ENCODE measurements at places on chromosomes 16 and 17.
A peak's percentile ranks its signal among the peaks of the same experiment; 100 is the strongest.

GRCh38 chr16:17343028-17343427, 127.7 kb downstream of the XYLT1 start:
- DNase-seq: peak; percentile 27

DNA sequence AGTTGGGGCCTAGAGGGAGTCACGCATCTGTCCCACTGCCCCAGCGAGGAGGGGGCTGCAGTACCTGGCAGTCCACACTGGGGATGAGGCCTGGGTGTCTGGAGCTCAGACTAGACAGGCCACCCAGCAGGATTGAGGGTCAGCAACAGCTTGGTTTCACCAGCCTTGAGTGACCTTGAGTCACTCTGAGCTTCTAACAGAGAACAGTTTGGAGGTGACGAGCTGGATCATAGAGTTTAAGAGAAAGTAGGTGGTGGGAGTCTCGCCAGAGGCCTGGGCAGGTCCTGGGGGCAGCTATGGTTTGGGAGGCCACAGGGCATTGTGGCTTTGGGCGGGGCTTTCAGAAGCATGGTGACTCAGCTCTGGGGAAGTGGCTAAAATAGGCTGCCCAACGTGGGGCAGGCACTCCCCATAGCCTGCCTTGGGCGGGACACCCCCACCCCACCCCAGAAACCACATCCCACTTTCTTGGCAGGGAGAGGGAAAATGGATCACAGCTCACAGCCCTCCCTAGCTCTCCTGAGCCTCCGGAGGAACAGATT, 20.5 kb downstream of the CDC42EP4 start:
- DNase-seq: no peak

GRCh38 chr16:10485698-10486382, 94.6 kb downstream of the EMP2 start:
- no peak for DNase-seq

DNA sequence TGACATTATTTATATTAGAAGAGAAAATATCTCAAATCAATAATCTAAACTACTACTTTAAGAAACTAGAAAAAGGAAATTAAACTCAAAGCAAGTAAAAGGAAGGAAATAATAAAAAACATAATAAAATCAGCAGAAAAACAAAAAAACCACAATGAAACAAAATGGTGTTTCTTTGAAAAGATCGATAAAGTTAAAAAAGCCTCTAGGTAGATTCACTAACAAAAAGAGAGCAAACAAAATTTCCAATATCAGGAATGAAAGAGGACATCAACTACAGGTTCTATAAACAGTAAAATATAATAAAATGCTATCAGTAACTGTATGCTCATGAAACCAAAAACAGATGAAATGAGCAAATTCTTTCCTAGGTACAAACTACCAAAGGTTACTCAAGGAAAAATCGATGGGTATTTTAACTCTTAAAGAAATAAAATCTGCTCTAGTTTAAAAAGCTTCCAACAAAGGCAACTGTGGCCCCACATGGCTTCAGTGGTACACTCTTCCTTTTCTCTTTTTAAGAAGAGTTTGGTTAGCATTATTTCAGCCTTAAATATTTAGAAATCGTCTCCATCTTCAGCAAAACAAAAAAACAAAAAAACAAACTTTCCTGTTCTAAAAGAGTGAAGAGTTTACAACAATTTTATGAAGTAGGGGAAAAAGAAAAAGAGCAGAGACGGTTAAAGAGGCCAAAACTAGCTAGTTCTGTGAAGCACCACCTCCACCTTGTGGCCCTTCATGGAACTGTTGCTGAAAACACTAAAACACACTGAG, 102.2 kb downstream of the TRIM37 start:
- peak; percentile 75 for DNase-seq

DNA sequence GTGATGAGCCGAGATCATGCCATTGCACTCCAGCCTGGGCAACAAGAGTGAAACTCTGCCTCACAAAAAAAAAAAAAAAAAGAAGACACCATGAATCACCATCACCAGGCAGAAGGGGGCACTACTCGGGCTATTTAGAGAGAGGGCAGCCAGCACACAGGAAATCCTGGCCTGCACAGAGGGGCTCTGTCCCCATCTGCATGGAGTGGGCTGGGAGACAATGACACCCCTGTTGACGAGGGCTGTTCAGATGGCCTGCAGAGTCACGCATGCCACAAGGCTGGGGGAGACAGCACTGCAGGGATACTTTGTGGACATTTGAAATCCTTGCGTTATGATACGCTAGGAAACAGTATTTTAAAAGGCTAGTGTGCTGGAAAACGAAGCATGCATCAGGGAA, 48.3 kb downstream of the CUEDC1 start:
- no peak for DNase-seq

GRCh38 chr17:39702901-39703893, 3.3 kb downstream of the ERBB2 start:
- DNase-seq: no peak

DNA sequence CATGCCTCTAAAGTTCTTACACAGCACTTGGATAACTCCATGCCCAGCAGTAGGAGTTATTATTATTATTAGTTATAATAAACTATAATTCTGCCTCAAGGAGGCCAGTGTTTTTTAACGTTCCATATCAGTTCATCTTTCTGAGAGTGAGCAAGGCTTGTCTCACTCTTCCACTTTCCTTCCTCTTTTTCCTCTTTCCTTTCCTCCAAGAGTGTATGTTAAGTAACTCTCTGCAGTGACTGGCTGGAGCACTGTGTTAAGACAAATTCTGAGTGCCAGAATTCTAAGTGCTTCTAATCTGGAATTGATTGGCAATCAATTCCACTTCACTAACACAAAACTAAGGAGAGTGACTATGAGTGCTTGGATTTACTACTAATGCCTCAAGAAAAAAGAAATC, 16.4 kb downstream of the CLEC19A start:
- DNase-seq: no peak

DNA sequence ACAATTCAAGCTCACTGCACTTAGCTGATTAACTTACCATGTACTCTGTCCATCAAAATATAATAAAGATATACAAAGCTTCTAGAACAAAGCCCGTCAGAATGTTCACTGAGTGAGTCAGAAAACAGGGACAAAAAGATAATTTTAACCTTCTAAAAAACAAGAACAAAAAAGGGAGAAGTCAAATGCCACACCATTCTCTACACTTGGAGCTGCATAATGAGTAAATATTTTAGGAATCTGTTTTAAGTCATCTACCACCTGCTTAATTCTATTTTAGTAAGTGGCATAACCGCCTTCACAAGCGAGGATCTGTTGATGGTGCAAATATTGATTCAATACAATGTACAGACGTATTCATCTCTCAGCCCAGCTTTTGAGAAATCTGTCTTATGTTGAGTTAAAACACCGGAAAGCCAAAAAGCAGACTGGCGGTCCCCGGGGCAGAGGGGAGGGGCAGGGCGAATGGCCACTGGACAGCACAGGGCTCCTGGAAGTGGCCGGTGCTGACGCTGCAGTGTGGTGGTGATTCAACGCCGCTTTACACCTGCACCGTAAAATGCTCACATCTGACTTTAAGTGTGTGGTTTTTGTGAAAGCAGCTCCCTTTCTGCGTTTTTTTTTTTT, 20.1 kb downstream of the RAB40B start:
- no peak for DNase-seq

GRCh38 chr16:23026784-23027362, 122.4 kb downstream of the USP31 start:
- DNase-seq: no peak

DNA sequence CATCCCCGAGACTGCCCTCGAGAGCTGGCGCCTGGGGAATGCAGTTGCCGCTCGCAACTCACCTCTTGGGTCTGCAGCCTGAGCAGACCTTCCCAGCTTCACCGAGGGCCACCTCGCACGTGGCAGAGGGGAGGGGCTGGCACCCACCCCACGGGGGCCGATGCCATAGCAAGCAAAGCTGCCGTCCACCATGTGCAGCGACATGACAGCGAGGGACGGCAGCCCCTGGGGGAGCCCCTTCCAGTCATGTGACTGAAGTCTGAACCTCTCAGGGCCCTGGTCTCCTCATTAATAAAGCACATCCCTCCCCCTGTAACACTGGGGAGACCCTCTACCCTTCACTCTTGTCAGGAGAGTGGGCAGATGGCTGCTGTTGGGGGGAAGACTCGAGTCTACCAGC, 30.5 kb downstream of the CIBAR2 start:
- no peak for DNase-seq

GRCh38 chr16:81823111-81823510, 44.0 kb downstream of the PLCG2 start:
- no peak for DNase-seq

DNA sequence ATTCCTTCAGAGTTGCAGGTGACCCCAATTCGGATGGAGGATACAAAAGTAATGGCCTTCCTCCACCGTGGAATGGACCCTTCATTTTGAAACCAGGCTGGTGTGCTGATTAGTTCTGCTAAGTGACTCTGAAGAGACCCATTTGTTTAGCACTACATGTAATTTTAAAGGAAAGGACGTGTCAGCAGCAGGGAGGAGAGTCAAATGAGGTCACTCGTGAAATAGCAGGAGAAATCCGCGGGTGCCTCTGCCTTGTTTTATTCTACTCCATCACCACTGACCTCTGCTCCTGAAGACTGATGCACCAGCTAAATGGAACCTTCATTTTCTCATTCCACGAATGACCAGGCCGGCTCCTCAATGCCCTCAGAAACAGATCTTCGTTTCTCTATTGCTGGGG, 589.2 kb downstream of the CDH11 start:
- DNase-seq: no peak

- DNase-seq: peak; percentile 84
These were observed 3.8 kb upstream of the HAP1 start for GRCh38 chr17:41738077-41738800.

DNA sequence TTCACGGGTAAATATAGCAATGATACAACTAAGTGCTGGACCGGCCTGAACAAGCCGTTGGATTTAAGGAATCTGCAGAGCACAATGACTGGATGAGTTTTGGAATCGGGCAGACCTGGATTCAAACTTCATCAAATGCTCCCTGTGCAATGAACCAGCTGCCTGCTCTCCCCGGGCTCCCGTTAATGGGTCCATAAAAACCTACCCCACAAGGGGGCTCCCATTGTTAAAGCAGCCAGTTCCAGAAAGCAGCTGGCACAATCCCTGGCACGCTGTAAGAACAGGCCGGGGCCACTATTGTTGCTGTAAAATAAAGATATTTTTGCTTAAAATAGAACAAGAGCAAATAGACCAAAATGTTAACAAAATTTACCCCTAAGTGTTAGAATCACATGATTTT, 131.9 kb downstream of the C16orf95 start:
- no peak for DNase-seq

GRCh38 chr16:85422196-85422631, 190.9 kb upstream of the GSE1 start:
- DNase-seq: no peak

DNA sequence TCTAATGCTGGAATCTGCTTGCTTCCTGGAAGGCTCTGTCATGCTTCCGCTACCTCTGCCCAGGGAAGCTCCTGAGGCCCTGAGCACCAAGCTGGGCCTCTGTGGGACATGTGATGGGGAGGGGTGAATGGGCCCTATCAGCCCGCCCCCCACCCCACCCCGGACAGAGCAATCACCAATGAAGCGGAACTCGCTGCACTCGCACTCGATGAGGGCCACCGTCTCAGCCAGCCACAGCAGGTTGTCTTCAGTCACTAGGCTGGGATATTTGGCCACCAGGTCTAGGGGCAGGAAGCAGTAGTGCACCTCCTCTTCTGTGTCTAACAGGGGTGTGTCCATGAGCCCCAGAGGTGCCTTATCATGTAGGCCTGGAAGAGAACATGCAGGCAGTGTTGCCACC, 23.6 kb downstream of the KCTD19 start:
- no peak for DNase-seq

DNA sequence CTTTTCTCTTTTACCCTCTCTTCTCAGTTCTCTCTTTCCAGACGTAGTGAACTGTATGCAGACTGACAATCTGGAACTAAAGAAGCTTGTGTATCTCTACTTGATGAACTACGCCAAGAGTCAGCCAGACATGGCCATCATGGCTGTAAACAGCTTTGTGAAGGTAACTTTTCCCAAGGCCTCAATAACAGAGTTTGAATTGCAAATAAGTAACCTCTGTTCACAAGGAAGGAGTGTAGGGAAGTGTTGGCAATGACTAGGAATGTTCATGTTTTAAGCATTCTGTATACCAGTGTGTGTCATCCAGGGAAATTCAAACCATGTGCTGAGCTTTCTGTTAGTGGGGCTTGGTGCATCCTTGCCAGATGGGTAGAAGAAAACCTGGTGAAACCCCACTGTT, 18.6 kb downstream of the AP2B1 start:
- no peak for DNase-seq

GRCh38 chr17:56653877-56654276, 60.4 kb downstream of the NOG start:
- DNase-seq: peak; percentile 74

DNA sequence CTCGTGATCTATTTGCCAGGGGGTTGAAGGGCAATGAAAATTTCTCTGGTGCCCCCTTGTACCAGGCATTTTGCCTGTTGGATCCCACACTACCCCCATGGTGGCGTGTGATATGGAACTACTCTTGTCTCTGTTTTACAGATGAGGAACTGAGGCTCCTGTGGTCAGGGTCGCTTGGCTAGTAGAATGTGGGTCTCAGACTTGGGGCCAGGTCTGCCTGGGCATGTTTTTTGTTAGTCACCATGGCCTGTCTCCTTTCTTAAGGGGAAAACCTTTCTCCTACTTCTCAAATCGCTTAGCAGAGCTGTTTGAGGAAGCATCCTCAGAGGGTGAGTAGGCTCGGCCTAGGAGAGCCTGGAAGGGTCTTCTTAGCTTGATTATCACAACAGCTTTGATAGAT, 51.2 kb downstream of the CLEC16A start:
- no peak for DNase-seq

DNA sequence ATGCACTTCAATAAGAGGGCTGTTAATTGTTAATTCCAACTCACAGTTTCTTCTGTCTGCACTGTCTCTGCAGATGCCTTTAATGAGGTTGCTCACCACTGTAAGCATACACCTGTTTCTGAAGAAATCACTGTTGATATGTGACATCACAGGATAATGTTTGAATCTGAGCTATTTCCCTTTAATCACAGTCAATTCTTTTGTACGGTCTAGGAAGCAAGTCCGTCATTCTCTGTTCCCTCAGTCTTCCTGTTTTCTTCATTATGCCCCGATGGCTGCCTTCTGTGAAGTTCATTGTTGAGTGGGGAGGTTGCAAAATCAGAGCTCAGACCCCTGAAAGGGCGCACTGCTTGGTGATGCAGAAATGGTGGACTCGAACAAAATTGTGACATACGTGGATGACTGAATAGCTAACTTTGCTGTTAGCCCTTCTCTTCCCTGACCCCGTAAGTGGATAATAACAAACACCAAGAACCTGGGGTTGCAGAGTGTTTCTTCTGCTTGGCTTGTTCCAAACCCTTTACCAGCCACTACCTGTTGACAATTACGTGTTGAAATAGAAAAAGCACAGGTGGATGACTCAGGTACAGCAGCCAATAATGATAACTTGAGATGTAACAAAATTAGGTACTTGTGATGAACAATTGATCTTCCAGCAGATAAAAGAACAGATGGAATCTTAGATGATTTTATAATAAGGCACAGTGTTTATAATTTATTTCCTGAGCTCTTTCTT, 71.9 kb upstream of the AXIN2 start:
- no peak for DNase-seq
